ENCODE measurements at places on chromosomes 13 and 19. TPM values are rescaled to one million over a fixed set of nuclear protein-coding genes. Genes with fewer than 3 reads are reported as not detected.

The SLC46A3 gene
- 3.4 TPM for total RNA-seq

The ZNF177 gene
- total RNA-seq: 1.1 TPM

The POP4 gene
- total RNA-seq: 76.6 TPM

The BST2 gene
- 48.1 TPM for total RNA-seq

The PINLYP gene
- total RNA-seq: 6.4 TPM

The PRODH2 gene
- total RNA-seq: not detected

The S1PR4 gene
- not detected for total RNA-seq

The MAMSTR gene
- 8.0 TPM for total RNA-seq

The EHD2 gene
- total RNA-seq: 110 TPM

The INSL3 gene
- total RNA-seq: not detected

The NLRP4 gene
- not detected for total RNA-seq

The S1PR2 gene
- total RNA-seq: 9.7 TPM

The CYP2S1 gene
- total RNA-seq: not detected

The TLE6 gene
- 0.18 TPM for total RNA-seq

The PRR36 gene
- 0.09 TPM for total RNA-seq

The CEACAM7 gene
- total RNA-seq: not detected

The ICAM5 gene
- total RNA-seq: 1.2 TPM

The FOXA3 gene
- not detected for total RNA-seq

The SERP2 gene
- 9.9 TPM for total RNA-seq

The ZNF430 gene
- total RNA-seq: 5.6 TPM

The HOMER3 gene
- total RNA-seq: 68.7 TPM
